ENCODE measurements at places on chromosomes 13 and 19.

GRCh38 chr13:19888799-19889198, 25.4 kb upstream of the ZMYM5 start:
- DNase-seq, result no peak

GRCh38 chr19:51226067-51226466, 1.2 kb downstream of the CD33 start:
- no peak for DNase-seq

DNA sequence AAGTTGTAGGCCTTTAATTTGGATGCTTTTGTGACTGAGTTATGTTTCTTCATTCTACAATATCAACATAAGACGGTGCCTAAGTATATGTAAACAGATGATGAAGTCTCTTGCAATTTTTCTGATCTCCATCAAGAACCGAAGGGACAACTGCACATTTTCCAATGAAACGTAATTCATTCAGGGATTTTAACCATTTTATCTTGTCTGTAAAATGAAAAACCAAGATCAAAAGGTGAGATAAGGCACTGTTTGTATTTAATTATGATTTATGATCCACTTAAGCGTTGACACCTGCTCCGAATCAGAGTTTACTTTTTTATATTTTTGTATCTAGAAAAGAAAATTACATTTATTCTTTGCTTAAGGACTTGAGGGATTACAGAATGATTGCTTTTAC, 556.8 kb upstream of the ARGLU1 start:
- DNase-seq, result no peak

GRCh38 chr13:26705536-26705935, 55.0 kb downstream of the GPR12 start:
- no peak for DNase-seq

- DNase-seq, result no peak
Measured at GRCh38 chr19:13097033-13097462, 5.6 kb downstream of the LYL1 start.

DNA sequence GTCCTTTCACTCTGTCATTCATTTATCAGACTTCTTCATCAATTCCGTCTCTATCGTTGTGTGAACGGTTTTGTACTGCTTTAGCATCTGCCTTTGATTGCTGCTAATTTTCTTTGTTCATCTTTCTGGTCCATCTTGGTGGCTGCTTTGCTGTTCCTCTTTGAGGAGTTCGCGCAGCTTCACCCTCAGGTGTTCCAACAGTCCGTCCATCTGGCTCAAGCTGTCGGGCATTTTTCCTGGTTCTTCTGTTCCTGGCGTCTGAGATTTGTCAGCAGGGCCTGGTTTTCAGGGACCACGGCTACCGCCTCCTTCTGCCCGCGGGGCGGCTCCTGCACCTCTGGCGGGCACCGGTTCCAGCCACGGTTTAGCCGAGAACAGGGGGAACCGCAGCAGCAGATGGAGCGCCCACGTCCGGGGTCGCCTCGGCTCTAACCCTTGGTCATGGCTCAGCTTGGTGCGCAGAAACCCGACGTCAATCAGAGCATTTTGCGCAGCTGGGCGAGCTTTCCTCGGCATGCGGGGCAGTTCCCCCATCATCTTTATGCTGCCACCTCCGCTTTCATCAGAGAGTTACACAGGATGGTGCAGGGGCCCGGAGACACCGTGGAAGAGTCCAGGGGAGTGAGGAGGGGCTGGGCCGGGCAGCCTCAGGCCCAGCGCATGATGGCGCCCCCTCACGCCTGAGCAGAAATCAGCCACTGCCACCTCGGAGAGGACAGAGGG, 89.5 kb downstream of the ZNF100 start:
- no peak for DNase-seq

DNA sequence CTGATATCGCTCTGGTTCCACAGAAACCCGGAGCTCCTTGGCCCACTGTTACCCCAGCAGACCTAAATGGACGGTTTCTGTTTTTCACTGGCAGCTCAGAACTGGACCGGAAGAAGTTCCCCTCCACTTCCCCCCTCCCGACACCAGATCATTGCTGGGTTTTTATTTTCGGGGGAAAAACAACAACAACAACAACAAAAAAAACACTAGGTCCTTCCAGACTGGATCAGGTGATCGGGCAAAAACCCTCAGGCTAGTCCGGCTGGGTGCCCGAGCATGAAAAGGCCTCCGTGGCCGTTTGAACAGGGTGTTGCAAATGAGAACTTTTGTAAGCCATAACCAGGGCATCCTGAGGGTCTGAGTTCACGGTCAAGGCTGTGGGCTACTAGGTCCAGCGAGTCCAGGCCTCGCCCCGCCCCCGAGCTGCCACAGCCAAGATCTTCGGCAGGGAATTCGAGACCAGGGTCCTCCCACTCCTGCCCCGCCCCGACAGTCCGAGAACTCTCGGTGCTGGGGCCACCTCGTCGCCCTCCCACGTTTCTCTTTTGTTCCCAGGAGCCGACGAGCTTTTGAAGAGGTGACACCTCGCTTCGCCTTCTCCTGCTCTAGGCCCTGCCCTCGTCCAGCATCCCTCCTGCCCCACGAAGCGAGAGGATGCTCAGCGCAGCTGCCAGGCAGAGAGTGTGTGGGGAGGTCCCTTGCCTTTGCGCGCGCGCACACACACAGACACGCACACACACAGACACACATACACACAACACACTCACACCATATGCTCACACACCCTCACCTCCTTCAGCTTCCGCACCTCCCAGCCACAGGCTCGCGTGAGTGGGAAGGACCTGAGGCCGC, 8.8 kb downstream of the ZIC2 start:
- no peak for DNase-seq

Measured in GM12865 (cell line).